Central memory CD8-positive, alpha-beta T cell (primary cell): ENCODE measurements at places on chromosomes 5 and 9.

DNA sequence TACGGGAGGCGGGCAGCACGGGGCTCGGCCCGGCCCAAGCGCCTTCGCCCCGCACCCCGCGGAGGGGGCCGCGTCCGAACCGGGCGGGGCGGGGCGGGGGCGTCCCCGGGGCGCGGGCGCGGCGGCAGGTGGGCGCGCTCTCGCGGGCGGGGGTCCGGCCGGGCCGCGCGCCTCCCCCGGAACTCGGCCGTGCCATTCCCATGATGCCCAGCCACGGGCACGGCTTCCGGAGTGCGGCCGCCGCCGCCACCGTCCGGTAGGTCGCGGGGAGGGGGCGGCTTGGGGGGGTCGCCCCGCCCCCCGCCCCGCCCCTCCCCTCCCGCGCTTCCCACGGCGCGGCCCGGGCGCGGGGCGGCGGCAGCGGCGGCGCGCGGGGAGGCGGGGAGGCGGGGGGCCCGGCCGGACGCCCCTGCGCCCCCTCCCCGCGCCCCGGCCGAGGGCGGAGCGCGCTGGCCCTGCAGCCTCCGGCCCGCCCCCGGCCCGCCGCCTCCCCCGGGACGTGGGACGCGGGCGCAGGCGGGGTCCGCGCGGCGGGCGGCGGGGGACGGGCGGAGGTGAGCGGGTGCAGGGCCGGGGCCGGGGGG lies at the start of gene PPP1R26:
TSS of gene PPP1R26 (plus strand) at position 314 of the 584 bp plus-strand sequence. CDS start 4,729 bp downstream, outside the sequence.
- no peak for DNase-seq

- DNase-seq: no peak
These were observed 132.1 kb downstream of the AP3B1 start for GRCh38 chr5:78162253-78162862.

DNA sequence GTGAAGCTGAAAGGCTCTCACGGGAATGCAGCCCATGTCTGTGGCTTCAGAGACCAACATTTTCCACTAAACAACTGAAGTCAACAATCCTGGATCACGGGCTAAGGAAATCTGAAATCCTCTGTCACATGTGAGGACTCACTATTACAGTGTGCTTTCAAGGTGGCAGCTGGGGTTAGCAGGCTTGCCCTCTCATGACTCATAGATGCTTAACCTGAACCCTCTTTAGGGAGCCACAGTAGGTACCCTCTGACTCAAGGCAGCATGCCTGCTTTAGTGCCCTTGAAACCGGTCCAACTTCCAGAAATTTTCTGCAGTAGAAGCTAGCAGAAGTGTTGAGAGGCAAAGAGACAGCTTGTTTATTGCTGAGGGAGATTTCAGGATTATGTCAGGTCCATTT lies 232.5 kb downstream of the GABRB2 start:
- no peak for DNase-seq

- no peak for DNase-seq
These were observed 343.6 kb downstream of the SPATA31D1 start for GRCh38 chr9:82332018-82332773.

DNA sequence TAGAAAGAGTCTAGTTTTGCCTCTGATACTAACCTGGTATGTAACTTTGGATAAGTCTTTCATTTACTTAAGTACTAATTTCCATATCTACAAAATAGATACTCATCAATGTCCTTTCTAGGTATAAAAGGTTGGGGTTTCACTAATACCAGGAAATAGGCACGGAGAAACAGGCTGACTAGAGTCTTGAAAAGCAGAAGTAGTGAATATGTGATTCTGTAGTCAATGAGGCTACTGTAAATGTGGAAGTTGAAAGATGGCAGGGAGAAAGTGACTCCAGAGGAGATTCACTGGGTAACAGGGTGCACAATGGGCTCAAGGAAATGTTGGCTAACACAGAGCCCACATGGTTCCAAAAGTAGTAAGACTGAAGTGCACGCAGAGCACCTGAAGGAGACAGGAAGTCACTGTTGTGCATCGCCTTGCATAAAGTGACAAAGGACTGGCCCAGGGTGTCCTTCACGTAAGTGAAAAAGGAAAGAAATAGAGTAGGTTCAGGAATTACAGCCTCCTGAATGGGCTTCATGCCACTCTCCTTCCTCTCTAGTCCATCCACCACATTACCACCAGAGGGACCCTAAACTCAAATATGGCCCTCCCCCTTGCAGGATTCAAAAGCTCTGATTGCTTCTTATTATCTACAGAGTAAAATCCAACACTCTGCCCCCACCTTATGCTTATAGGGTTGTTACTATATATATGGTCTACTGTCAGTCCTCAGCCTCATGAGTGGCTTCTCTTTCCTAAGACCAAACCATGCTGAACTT lies 288.0 kb upstream of the SMARCA2 start:
- DNase-seq: no peak

DNA sequence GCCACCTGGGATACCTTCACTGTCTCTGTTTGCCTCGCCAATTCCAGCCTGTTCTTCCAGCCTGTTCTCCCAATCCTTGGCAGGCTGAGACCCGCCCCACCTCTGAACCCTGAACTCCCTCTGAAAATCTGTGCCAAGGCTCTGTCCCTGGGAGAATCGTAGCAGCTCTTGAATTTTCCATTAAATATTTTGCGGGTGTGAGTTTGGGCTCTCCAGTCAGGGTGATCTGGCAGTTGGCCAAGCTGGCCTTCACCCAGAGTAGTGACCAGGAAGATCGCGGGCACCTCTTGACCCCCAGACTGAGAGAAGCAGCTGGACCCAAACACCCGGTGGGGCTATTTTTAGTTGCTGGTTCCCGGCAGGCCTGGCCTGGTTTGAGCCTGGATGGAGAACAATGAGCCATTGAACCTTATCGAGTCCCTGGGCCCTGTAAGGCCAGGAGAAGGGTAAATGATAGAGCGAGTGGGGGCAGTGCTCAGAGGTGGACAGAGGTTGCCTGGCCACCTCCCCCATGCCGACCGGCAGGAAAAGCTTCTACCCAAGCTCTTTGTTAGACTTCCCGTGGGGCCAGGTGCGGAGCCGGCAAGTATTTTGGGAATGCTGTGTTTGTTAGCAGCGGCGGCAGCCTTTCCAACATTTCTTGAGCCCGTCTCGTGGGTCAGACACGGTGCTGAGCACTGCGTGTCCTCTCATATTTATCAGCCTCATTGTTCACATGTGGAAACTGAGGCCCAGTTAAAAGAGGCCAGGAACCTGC lies 146.2 kb downstream of the RGS3 start:
- DNase-seq: no peak

DNA sequence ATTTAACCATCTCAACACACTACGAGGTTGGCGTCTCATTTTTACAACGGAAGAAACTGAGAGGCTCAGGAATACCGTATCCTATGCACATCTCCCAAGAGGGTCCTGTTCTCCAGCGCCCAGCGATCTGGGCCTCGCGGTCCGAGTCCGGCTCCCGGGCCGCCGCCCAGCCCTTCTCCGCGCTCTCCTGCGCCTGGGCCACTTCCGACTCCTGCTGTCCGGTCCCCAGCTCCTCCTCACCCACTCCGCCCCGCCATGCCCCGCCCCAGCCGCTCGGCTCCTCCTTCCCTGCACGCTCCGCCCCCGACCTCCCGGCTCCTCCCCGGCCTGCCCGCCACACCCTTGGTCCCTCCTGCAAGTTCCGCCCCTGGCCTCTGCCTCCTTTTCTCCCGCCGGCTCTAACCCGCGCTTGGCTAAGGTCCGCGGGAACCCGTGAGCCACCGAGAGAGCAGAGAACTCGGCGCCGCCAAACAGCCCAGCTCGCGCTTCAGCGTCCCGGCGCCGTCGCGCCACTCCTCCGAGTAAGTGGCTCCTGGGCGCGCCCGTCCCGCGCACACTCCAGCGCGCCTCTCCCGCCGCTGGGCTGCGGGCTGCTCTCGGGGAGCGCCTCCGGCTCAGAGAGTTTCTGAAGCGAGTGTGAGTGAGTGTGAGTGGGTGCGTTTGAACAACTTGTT lies 87.3 kb upstream of the TNFAIP8 start:
- peak; percentile 88 for DNase-seq

- no peak for DNase-seq
These were observed 727 bp downstream of the RHOBTB3 start for GRCh38 chr5:95731571-95732554.

DNA sequence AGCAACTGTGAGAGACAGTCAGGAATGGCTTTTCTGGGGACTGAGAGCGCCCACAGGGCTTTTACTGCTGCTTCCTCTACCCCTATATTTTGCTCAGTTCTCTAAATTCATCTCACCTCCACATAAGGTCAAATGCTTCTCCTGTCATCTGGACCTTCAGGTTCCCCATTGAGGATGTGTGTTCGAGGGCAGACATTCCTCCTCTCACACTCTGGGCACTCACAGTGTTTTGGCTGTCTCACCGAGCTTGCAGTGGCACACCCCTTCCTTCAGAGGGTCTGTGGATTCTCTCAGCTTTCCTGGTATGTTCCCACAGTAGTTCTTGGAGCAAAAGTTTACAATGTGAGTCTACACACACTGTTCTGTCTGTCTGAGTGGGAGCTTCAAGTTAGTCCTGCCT lies 127.8 kb upstream of the GLRA1 start:
- DNase-seq: no peak

DNA sequence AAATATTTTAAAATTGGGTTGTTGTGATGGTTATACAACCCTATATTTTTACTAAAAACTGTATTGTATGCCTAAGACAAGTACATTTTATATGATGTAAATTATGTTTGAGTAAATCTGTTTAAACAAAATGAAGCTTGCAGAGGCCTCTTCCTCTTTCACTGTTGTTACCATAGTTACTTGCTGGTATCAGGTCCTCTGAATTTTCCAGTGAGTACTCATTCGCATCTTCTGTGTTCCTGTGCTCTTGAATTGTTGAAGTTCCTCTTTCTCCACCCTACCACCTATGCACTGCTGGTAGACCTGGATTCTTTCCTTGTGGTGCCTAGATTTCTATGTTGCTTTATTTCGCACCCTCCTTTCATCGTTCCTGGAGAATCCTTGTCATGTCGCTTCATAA lies 938.5 kb upstream of the ACO1 start:
- no peak for DNase-seq

GRCh38 chr9:128921881-128922763 lies 1.3 kb downstream of the PHYHD1 start:
- DNase-seq: no peak

- no peak for DNase-seq
These were observed 9.7 kb upstream of the RXRA start for GRCh38 chr9:134316449-134317160.

DNA sequence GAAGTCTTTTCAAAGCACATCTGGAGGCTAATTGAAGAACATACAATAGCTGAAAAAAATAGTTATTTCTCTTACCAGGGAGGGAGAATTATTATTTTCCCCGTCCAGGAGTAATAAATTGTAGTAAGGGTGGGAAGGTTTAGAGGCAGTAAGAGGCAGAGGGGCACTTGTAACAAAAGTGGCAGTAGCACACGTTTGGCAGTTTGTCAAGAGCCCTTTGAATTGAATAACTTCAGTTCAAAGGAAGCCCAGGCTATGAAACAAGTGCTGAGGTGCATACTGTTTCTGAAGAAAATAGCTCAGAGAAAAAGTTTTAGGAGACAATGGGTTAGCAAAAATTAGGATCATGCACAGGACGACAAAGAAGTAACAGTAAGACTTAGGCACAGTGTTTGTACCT lies 451.3 kb downstream of the LRRC70 start:
- no peak for DNase-seq

GRCh38 chr5:179901462-179901861 lies 6.2 kb downstream of the TBC1D9B start:
- no peak for DNase-seq

- DNase-seq: no peak
These were observed 28.8 kb downstream of the G3BP1 start for GRCh38 chr5:151800532-151800931.

DNA sequence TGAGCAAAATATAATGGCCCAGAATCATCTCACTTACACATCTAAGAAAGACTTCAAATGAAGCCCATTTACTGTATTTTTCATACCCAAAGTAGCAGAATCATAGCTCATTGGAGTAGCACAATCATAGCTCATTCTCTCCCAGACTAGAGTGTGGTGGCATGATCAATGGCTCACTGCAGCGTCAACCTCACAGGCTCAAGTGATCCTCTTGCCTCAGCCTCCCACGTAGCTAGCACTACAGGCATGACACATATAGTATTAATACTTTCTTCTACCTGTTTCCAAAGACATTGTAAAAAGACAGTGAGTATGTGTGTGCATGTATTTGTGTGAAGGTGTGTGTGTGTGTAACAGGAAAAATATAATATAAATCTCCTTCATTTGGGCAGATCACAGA lies 1247.9 kb upstream of the ACO1 start:
- no peak for DNase-seq

GRCh38 chr9:110142253-110142652 lies 65.7 kb downstream of the C9orf152 start:
- DNase-seq: no peak

DNA sequence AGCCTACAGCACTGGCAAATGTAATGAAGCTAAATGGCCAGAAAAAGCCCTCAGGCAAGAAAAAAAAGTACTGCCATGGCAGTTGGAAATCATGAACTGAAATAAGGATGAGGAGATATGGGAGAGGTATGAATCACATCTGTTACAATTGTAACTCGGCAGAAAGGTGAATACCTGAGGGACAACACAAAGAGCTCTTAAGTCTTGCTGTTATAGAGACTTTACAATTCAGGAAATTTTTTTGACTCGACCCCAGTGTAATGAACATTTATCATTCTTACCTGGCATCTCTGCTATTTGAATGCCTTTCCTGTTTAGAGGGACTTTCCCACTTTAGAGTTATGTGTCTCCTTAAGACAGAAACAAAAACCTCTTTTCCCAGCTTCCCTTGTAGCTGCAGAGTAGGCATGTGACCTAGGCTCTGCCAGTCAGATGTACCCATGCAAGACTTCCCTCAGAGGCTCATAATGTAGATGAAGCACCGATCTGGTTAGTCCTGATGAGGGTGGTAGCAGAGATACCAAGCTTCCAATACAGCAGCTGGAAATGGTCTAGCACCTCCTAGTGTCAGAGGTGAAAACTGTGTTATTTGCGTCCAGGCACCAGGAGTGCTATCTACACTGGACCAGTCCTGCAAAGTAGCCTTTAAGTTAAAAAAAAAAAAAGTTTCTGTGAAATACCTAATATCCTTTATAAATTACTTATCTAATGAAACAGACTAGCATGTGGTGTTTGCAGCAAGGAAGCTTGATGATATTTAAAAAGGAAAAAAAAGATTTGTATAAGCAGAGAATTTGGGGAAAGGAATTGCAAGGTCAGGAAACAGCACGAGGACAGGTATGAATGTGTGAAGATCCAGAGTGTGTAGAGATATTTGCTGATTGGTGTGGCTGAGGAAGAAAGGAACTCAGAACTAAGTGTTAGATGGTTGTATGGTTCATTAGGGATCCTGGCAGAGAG lies 146.9 kb upstream of the SLC1A3 start:
- DNase-seq: no peak

DNA sequence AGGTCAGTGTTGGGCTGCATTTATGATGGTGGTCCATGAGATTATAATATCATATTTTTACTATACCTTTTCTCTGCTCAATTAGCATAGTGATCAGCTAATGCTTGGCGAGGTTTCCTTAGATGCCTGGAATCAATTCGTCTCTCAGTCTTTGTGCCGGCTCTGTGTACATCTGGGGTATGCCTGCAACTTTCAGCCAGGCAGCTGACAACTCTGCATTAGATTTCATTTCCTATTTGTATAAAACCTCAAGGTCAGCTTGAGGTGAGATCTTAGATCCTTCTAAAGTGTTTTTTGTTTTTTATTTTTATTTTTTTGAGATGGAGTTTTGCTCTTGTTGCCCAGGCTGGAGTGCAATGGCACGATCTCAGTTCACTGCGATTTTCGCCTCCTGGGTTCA lies 86.8 kb downstream of the MELK start:
- no peak for DNase-seq

GRCh38 chr5:82975812-82976211 lies 101.4 kb downstream of the TMEM167A start:
- no peak for DNase-seq
